ENCODE measurements at places on chromosomes 7 and 10. TPM values are rescaled to one million over a fixed set of nuclear protein-coding genes. Genes with fewer than 3 reads are reported as not detected.

DNA sequence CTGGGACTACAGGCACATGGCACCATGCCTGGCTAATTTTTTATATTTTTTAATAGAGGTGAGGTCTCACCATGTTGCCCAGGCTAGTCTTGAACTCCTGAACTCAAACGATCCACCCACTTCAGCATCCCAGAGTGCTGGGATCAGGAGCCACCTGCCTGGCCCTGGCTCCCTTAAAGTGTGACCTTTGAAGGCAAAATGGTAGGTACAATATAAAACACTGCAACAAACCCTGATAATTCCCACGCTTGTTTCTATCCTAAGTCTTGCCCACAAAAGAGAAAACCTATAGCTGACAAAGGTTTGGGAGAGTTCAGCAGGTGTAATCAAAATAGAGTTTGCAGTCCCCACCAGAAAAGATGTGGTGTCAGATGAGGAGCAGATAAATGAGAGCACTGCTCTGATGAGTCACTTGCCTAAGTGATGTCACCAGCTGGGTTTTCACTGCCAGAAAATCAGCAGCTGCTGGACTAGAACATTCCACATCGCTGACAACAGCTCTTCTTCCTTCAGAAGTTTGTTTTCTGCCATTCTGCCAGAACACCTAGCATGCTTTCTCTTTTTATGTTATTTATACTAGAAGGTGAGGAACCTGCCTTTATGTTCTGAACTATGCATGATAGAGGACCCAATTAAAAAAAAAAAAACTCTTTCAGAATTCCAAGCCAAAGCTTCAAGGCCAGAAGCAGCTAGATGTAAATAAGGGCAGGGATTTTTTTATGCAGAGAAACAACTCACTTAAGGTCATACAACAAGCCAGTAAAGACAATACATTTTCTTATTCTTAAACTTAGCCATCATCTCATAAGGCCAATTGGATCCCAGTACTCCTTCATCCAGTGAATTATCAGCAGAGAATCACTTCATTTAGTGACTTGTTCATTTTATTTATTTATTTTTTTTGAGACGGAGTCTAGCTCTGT is 18.0 kb downstream of the PURB start:
- no peaks in the 10 kb centered on the region for H3K36me3 ChIP-seq
- peak; percentile 62 for DNase-seq
- peaks cover 9% of the 10 kb centered on the region for H3K4me1 ChIP-seq
- no peak overlapping the region for H3K27ac ChIP-seq

DNA sequence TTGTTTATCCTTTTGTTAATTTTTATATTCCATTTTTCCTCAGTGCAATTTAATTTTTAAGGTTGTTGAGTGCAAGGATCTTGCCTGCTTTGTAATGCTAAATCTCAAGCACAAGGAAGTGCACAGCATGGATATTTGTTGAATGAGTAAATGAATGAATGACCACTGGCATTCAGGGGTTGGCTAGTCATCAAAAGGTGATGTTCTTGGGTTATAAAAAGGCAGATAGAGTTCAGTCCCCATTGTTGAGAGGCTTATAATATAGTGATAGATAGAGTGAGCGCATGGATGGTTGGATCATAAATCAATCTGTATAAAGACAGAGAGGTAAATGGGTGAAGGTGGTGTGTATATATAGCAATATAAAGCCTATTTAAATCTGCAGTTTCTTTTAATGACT is 193.2 kb upstream of the KLF6 start:
- DNase-seq = no peak
- H3K4me1 ChIP-seq = peaks cover 17% of the 10 kb centered on the region
- no peaks in the 10 kb centered on the region for H3K36me3 ChIP-seq
- H3K27ac ChIP-seq = no peak overlapping the region
- no peaks in the 10 kb centered on the region for H3K27me3 ChIP-seq

GRCh38 chr7:135454060-135454459 is 55.8 kb downstream of the CNOT4 start:
- no peak for DNase-seq
- no peaks in the 10 kb centered on the region for H3K36me3 ChIP-seq
- H3K27me3 ChIP-seq = no peaks in the 10 kb centered on the region
- H3K27ac ChIP-seq = no peak overlapping the region
- no peaks in the 10 kb centered on the region for H3K4me1 ChIP-seq

- DNase-seq = peak; percentile 24
- H3K27ac ChIP-seq = no peak overlapping the region
- H3K4me3 ChIP-seq = no peak overlapping the region
- H3K27me3 ChIP-seq = no peaks in the 10 kb centered on the region
- no peaks in the 10 kb centered on the region for H3K4me1 ChIP-seq
These were observed 97.0 kb upstream of the RET start for GRCh38 chr10:42979721-42980467.

DNA sequence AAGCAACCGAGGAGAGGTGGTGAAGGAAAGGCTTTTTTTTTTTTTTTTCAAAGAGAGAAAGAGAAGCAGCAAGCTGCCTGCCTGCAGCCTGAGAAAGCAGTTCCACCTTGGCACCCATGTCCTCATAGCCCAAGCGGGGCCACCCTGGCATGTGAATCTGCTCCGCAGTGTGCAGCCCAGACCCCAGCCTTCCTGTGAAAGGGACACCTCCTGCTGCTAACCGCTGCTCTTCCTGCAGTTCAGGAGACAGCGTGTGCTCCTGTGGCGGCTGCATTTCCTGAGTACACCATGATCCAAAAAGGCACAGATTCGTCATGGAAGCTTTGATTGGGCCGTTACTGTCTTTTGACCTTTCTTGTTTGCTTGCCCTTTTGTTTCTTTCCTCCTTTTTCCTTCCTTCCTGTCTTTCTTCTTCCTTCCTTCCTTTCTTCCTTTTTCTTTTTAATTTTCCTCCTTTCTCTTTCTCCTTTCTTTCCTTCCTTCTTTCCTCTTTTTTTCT is 38.1 kb downstream of the IKZF1 start:
- H3K27me3 ChIP-seq = peaks cover 8% of the 10 kb centered on the region
- H3K27ac ChIP-seq = no peak overlapping the region
- no peak for DNase-seq
- no peaks in the 10 kb centered on the region for H3K4me1 ChIP-seq
- no peak overlapping the region for H3K4me3 ChIP-seq

GRCh38 chr7:11810043-11810625 is 21.9 kb downstream of the THSD7A start:
- H3K4me3 ChIP-seq = no peak overlapping the region
- H3K4me1 ChIP-seq = no peaks in the 10 kb centered on the region
- H3K27me3 ChIP-seq = 0 out of 2 replicates have a peak, but pooled peaks cover 6% of the 10 kb centered on the region
- DNase-seq = no peak

GRCh38 chr10:3432081-3432825 is 259.7 kb upstream of the PITRM1 start:
- peaks cover 37% of the 10 kb centered on the region for H3K4me1 ChIP-seq

DNA sequence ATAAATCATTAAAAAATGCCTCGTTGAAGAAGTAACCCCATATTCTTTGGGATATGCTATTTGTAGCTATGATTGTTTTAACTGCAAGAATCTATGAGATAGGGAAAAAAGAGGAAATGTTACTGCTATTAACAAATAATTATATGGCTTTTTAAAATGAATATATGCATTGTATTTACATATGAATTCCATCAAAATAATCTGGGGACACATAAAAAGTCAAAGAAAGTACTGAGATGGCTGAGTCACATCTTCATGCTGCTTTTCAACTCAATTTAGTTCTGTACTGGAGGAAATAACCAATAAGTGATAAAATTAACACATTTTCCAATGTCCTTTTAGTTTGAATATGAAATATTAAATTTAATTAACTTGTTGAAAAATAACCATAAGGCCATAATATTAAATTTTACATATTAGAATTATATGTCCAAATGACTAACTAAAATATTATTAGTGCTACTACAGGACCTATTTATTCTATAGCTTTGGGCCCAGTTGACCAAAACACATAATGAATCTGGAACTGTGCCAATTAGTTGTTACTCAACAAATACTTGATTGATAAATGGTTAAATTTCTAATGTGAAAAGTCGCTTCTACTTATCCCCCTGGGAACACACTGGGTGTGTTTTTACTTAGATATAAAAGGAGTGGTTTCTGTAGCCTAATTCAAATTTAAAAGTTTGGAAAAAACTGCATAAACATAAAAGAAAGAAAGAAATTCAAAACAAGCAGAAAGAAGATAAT is 214.6 kb upstream of the PFKP start:
- peaks cover 48% of the 10 kb centered on the region for H3K27me3 ChIP-seq
- no peaks in the 10 kb centered on the region for H3K4me1 ChIP-seq
- H3K36me3 ChIP-seq = no peaks in the 10 kb centered on the region
- H3K4me3 ChIP-seq = no peak overlapping the region

DNA sequence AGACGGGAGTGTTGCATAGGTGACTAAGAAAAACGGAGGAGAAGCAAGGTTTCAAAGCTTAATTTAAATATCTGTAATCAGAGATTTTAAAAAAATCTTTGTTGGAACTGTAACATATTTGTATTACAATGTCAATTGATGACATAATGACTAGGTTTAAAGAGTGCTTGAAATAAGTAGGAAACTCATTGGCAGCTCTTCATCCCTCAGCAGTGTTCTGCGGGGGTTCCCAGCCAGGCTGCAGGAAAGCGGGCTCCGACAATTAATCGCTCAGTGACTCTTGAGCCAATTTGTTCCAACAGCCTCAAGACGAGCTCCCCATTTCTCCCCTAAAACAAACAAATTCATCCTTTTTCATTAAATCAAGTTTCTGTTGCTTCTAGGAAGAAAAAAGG is 22.6 kb downstream of the CPXM2 start:
- no peaks in the 10 kb centered on the region for H3K36me3 ChIP-seq
- H3K4me1 ChIP-seq = no peaks in the 10 kb centered on the region
- no peaks in the 10 kb centered on the region for H3K27me3 ChIP-seq

GRCh38 chr10:76301211-76301610 is 869.8 kb downstream of the LRMDA start:
- no peak overlapping the region for H3K4me3 ChIP-seq
- no peaks in the 10 kb centered on the region for H3K27me3 ChIP-seq
- no peak for DNase-seq
- H3K4me1 ChIP-seq = no peaks in the 10 kb centered on the region
- H3K27ac ChIP-seq = no peak overlapping the region

- no peak for DNase-seq
- H3K4me3 ChIP-seq = no peak overlapping the region
- peaks cover 6% of the 10 kb centered on the region for H3K27me3 ChIP-seq
- H3K27ac ChIP-seq = no peak overlapping the region
- no peaks in the 10 kb centered on the region for H3K36me3 ChIP-seq
- H3K4me1 ChIP-seq = no peaks in the 10 kb centered on the region
These were observed 164.3 kb upstream of the AGK start for GRCh38 chr7:141386881-141387280.

GRCh38 chr10:100710151-100710871 is 35.1 kb upstream of the PAX2 start:
- H3K27me3 ChIP-seq = peaks cover 76% of the 10 kb centered on the region
- H3K4me3 ChIP-seq = no peak overlapping the region
- no peak overlapping the region for H3K27ac ChIP-seq

GRCh38 chr10:84156768-84157167 is 16.8 kb upstream of the GPR15LG start:
- H3K36me3 ChIP-seq = peaks cover 24% of the 10 kb centered on the region
- peaks cover 5% of the 10 kb centered on the region for H3K27me3 ChIP-seq

DNA sequence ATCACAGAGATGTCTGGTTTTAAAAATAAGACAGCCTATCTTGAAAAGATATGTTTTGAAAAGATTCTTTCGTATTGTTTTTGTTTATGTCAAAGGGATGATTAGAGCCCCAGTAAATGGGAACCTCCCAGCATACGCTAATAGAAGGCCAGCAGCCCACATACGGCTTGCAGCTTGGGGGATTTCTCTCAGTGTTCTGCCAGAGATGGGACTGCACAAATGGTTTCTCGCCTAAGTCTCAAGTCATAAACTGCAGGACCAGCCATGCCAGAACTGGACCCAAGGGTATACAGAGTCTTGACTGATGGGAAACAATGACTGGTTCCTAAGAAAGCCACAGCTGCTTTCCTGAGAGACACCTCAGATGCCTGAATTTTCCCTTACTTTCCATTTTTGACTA is 306.9 kb upstream of the DGKB start:
- no peaks in the 10 kb centered on the region for H3K36me3 ChIP-seq
- H3K4me3 ChIP-seq = no peak overlapping the region
- DNase-seq = no peak
- no peak overlapping the region for H3K27ac ChIP-seq
- no peaks in the 10 kb centered on the region for H3K4me1 ChIP-seq

DNA sequence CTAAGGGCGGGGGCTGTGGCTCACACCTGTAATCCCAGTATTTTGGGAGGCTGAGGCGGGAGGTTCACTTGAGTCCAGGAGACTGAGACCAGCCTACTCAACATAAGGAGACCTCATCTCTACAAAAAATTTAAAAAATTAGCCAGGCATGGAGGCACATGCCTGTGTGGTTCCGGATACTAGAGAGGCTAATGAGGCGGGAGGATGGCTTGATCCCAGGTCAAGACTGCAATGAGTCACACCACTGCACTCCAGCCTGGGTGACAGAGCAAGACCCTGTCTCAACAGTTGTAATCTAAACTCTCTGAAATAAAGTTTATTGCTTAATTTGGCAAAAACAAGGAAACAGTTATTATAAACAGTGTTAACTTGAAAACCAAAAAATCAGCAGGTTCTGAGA is 123.3 kb downstream of the USP6NL start:
- H3K4me3 ChIP-seq = no peak overlapping the region
- no peak overlapping the region for H3K27ac ChIP-seq
- DNase-seq = no peak

GRCh38 chr7:139990142-139990535 is 72.6 kb downstream of the PARP12 start:
- H3K36me3 ChIP-seq = no peaks in the 10 kb centered on the region
- no peak overlapping the region for H3K27ac ChIP-seq
- H3K4me3 ChIP-seq = no peak overlapping the region
- H3K4me1 ChIP-seq = no peaks in the 10 kb centered on the region

GRCh38 chr7:28024786-28025334 is 155.7 kb downstream of the JAZF1 start:
- H3K36me3 ChIP-seq = 0 out of 2 replicates have a peak, but pooled peaks cover 6% of the 10 kb centered on the region
- DNase-seq = no peak
- no peak overlapping the region for H3K27ac ChIP-seq
- H3K4me1 ChIP-seq = peaks cover 29% of the 10 kb centered on the region
- H3K27me3 ChIP-seq = no peaks in the 10 kb centered on the region
- H3K4me3 ChIP-seq = no peak overlapping the region

DNA sequence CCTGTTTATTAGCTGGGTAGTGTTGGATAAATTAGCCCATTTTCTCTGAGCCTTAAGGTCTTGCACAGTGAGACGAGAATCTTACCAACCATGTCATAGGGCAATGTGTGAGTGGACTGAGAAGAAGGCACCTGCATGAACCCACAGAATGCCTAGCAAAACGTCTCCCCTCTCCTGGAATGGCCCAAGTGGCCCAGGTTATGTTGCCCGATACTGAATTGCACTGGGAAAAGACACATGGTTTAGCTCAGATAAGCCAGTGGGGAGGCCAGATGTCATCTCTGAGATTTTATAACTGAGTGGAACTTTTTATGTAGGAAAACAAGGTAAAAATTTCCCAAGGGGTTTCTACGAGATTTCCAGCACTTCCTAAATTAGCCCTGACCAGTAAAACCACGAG is 104.7 kb upstream of the IKZF1 start:
- no peak overlapping the region for H3K27ac ChIP-seq
- no peaks in the 10 kb centered on the region for H3K36me3 ChIP-seq
- H3K4me3 ChIP-seq = no peak overlapping the region
- H3K27me3 ChIP-seq = no peaks in the 10 kb centered on the region

The RGR gene
- total RNA-seq = not detected

The MBLAC1 gene
- total RNA-seq = 2.4 TPM

The CPA5 gene
- total RNA-seq = not detected

The FKBP9 gene
- total RNA-seq = 234 TPM

The CDC14C gene
- not detected for total RNA-seq

The POR gene
- total RNA-seq = 82.8 TPM

The CBX3 gene
- 231 TPM for total RNA-seq

Measured in SJSA1 (cell line).